ENCODE measurements at places on chromosomes 3 and 15.

GRCh38 chr3:44045476-44046275 lies 196.0 kb upstream of the TOPAZ1 start:
- no peak for DNase-seq

- DNase-seq, result peak; percentile 13
Measured at GRCh38 chr15:89332446-89332845, 2.2 kb downstream of the POLG start.

- peak; percentile 91 for DNase-seq
Measured at GRCh38 chr15:42911058-42911592, 9.5 kb downstream of the TTBK2 start.

- no peak for DNase-seq
Measured at GRCh38 chr15:76234337-76234889, 76.9 kb downstream of the ETFA start.

DNA sequence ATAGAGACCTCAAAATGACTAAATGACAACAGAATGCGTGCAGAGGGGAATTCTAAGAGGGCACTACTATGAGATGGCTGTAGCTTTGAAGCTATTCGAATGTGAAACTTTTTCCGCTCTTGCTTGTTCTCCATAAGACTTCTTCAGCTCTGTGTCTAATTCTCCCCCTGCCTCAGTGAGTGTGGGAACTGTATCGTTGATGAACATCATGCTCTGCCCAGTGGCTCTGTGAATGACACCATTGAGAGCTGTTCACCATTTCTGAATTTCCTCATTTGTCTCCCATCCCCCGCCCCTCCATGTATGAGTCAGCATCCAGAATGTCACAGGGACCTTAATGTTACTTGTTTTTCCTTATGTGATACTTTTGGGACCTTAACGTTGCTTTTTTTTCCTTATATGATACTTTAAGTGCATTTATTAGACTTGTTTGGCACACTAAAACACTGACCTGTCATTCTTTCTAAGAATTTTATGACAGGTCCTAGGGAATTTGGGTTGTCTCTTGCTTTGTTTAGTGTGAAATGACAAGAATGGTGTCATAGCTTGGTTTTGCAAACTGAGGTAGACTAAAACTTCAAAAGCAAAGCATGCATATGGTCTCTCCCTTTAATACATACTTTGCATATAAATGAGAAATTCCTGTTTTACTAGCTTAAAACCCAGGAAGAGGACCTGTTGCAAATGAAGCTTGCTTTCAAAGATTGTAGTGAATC lies 99.6 kb downstream of the FNDC3B start:
- DNase-seq, result no peak

GRCh38 chr3:139572847-139573672 lies 33.5 kb upstream of the RBP1 start:
- peak; percentile 2 for DNase-seq

GRCh38 chr15:89413877-89414276 lies 79.3 kb upstream of the POLG start:
- no peak for DNase-seq

DNA sequence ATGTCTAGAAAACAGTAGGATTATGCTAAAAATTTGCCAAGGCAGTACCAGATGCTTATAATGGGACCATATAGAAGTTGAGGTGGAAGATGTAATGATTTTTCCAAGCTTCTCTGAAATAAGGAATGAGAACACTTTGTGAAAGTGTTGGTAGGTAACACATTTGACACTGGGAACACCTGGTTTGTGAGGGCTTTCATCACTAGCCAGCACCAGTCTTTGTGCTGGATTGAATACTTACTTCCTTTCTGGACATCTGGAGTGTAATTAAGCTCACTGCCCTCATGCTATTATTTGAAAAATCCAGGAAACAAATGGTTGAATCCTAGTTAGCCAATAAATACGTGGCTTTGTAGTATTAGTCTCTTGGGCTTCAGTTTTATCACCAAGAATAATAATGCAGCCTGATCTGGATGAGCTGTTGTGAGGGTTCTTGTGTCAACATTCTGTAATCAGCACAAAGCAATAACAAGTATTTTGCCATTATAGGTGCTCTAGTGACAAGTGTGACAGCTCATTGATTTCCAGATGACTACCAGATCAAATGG lies 12.9 kb downstream of the CCDC80 start:
- peak; percentile 61 for DNase-seq

GRCh38 chr3:18789734-18790133 lies 358.6 kb upstream of the KCNH8 start:
- no peak for DNase-seq

DNA sequence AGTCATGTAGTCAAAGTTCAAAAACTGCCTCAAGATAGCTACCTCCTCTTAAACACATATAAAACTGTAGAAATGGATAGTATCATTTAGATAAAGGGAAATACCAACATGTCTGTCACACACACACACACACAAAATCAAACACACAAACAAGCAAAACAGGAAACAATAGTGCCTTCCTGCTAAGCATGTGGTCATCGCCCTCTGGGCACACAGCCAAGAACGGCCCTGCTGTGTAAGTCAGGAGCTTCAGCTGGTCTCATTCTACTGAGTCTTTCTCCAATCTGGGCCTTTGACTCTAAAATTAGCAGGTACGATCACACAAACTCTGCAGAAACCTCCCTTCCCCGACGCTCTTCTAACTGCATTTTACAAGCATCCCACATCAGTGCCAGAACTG lies 272.2 kb upstream of the CHRNA7 start:
- peak; percentile 13 for DNase-seq

DNA sequence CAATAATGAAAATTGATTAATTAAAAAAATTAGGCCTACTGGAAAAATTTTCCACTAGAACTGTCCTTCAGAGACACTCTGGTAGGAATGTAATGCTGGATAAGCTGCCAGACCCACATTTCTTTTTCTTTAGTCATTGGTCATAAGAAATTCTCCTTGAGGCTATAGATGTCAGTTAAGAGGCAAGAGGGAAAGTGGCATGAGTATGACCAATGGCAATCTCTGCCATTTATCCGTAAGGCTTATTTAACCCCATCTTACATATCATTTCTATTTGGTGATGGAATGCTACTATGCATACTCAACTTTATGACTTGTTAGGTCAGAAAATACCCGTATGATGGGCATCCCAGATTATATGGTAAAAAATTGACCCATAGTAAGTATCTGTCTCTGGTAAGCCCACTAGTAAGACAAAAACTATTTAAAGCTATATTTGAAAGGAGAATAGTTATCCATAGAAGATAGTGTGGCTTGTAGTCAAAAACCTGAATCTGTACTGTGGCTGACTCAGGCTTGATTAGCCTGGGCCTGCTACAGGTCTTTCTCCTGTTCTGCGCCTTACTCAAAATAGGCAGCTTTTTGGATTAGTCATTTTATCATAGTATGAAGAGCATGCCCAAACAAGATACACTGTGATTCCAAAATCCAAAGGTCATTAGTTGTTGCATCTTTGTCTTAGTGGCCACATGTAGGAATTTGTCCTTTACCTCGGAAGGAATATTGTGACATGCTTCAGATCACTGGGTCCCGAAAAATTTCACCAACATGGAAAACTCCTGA lies 314.7 kb downstream of the PYDC2 start:
- DNase-seq, result peak; percentile 44

DNA sequence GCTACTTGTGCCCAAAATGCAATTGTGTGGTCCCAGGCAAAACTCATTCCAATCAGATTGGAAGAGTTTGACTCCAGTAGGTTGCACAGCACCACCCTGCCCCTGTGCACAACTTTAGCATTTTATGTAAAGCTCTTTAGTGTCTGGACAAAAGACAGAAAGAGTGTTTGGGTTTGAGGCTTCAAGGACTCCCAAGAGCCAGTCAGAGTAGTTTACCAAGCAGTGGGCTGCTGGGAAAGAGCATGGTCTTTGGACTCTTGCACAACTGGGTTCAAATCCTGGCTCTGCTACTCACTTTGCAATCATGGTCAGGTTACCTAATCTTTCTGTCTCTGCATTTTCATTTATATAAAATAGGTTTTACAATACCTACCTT lies 75.8 kb upstream of the UMPS start:
- DNase-seq, result no peak

- DNase-seq, result peak; percentile 33
Measured at GRCh38 chr3:9957214-9957613, 5.0 kb upstream of the PRRT3 start.

DNA sequence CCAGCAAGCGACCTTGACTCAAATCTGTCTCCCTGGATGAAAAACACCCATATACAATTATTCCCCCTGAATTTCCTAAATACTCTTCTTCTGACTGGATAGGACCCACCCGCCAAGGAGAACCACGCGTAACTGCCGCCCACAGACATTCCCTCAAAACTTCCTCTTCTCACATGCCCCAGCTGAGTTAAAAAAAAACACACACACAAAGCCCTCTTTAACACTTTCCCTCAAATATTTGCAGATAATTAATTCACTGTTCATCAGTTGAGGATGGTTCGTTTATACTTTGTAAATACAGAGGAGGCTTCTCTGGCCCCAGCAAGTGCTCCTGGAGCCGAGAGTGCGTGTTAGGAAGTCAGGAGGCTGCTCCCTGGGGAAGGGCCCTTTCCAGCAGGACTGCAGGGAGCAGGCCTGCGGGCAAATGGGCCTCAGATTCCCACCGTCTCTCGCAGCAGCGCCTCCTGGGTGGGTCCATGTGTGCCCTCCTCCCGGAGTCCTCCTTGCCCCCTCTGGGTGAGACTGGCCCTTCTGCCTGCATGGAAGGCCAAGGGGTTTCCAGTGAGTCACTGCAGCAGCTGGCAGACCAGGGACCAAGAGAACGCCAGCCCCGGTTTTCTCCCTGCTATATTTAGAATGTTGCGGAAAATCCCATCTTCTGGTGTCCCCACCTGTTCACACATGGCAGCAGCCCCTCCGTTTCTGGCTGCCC lies 46.8 kb downstream of the MGLL start:
- DNase-seq, result peak; percentile 73

GRCh38 chr15:65533057-65533756 lies 2.9 kb downstream of the HACD3 start:
- DNase-seq, result no peak

- no peak for DNase-seq
Measured at GRCh38 chr3:94928921-94929320, 866.1 kb downstream of the NSUN3 start.

GRCh38 chr3:88311826-88312225 lies 162.1 kb downstream of the C3orf38 start:
- DNase-seq, result no peak

- peak; percentile 39 for DNase-seq
Measured at GRCh38 chr3:17672506-17672905, 69.9 kb downstream of the TBC1D5 start.
